ENCODE measurements at places on chromosomes 3 and 15.

- no peak for DNase-seq
Measured at GRCh38 chr15:33150971-33151370, 43.5 kb downstream of the FMN1 start.

GRCh38 chr15:74725845-74726773 lies 781 bp upstream of the CYP1A1 start:
- DNase-seq = no peak

DNA sequence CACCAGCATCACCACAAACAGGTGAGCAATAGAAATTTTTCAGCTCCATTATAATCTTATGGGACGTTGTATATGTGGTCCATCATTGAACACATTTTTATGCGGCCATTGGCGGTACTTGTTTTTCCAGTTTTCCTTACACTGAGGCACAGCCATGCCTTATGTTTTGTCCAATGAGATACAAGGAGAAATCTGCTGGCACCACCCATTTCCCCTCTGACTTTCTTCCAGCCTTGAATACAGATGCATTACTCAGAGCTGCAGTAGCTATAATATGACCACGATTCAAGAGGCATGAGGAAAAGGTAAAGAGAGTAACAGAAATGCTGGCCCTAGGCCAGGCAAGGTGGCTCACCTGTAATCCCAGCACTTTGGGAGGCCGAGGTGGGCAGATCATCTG lies 9.0 kb upstream of the PIK3R4 start:
- DNase-seq = no peak

DNA sequence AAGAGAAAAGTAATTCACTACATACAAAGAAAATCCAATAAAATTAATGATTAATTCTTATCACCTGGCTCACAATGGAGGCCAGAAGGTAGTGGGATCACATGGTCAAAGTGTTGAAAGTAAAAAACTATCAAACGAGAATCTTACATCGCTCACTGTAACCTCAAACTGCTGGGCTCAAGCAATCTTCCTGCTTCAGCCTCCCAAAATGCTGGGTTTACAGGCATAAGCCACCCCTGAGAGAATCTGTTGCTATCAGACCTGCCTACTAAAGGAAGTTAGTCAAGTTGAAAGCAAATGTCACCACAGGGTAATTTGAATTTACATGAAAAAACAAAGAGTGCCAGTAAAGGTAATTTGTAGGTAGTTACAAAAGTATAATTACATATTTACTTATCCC lies 103.3 kb downstream of the PCCB start:
- no peak for DNase-seq

- DNase-seq = no peak
Measured at GRCh38 chr3:143727391-143727790, 120.9 kb downstream of the SLC9A9 start.

DNA sequence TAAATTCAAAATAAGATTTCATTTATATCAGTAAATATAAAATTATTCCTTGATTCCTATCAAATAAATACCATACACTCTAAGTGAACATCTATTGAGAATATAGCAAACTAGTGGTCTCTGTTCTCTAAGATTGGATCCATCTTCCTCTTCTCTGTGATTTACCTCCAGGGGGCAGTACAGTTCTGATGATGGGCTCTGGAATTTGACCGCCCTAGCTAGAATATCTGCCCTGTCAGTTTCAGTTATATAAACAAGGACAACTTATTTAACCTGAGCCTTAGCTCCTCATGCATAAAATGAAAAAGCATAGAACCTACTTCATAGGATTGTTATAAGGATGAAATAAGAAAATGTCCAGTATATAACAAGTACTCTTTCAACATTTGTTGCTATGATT lies 171.1 kb upstream of the CCDC54 start:
- no peak for DNase-seq

DNA sequence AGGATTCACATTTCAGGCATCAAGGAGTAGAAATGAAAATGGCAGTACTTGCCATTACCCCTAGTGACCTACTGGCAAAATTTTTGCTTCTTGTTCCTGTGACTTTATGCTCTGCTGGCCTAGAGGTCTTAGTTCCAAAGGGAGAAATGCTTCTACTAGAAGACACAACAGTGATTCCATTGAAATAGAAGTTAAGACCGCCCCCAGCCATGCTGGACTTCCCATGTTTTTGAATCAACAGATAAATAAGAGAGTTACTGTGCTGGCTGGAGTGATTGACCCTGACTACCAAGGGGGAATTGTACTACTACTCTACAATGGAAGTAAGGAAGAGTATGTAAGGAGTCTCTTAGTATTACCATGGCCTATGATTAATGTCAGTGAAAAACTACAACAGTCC lies 196.2 kb upstream of the AZI2 start:
- DNase-seq = no peak

GRCh38 chr3:98553753-98554152 lies 22.0 kb downstream of the GPR15 start:
- no peak for DNase-seq

- DNase-seq = no peak
Measured at GRCh38 chr15:58629625-58630024, 119.9 kb downstream of the ADAM10 start.

GRCh38 chr3:167691366-167691765 lies 37.6 kb upstream of the WDR49 start:
- DNase-seq = no peak

- no peak for DNase-seq
Measured at GRCh38 chr3:48320996-48321395, 12.5 kb downstream of the SPINK8 start.

DNA sequence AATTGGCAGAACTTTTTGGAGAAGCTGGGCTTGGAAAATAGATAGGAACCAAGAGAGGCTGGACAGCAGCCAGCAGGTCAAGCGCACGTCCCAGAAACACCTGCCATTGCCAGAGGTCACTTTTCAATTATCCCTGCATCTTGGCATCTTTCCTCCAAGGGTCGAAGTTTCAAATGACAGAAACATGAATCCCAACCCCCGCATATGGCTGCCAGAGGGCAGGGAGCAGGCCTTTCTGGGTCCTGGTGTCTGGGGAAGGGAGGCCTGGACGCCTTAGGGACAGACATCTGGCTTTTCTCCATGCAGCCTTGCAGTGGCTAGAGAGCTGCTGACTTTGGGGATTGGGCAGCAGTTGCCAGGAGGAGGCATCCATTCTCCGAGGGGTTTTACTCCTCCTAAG lies 164.5 kb upstream of the TPM1 start:
- no peak for DNase-seq

DNA sequence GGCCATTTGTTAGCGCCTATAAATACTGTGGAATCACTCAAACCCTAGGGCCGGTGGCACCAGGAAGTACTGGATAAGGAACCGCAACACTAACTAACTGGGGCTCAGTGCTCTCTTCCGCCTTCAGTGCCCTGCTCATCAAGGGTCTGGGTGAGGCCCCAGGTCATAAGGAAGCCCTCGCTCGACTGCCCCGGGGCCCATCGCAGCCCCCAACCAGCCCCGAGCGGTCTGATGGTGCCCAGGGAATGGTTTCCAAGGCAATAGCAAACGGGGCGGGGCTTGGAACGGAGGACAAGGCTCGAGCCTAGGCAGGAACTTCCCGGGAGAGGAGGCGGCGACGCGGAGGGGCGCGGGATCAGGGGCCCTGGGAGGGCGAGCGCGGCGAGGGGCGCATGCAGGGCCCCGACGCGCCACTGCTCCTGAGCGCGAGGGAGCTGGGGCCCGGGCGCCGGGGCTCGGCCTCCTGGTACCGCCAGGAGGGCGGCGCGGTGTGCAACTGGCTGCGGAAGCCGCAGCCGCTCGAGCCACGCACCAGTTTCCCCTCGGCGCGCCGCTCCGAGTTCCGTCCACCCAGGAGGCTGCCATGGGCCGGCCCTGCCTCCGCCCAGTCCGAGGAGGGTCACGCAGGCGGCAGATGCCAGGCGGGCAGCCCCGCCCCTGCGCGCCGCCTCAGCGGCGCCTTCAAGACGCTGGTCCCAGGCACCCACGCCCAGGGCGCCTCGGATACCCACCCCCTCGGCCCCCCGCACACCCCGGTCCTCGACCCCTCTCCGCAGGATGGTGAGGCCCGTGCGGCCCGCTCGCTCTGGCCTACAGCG lies at the start of gene TTLL3:
Gene TTLL3 (plus strand): TSS at position 648 of the 818 bp plus-strand sequence. CDS start 400 bp downstream, outside the sequence.
- DNase-seq = peak; percentile 84

DNA sequence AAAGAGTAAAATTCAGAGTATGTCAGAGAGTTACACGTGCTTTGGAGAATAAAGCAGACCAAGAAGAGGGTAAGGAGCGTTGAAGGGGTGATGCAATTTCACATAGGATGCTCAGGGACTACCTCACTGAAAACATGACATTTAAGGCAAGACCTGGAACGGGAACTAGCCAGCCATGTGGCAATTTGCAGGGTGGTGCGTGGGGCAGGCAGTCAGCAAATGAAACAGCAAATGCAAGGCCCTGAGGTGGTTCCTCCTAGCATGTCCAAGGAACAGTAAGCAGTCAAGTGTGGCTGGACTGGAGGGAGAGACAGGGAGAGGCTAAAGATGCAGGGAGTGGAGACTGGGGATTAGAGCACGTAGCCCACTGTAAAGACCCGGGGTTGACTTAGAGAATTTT lies 146.1 kb upstream of the LPP start:
- peak; percentile 43 for DNase-seq

GRCh38 chr3:54212723-54213122 lies 90.4 kb downstream of the CACNA2D3 start:
- DNase-seq = no peak

DNA sequence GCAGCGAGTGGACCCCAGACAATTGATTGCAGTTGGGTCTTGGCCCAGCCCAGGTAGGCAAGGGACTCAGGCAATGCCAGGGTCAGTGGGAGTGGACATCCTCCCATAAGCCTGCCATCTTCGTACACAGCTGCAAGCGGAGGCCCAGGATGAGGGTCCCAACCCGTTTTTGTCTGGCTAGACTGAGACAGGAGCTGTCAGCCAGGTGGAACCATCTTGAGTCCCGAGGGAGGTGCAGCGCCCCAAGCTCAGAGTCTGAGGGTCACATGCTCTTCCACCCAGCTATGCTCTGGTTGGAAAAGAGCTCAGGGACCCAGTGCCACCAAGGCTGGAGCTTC lies 22.6 kb upstream of the IP6K2 start:
- no peak for DNase-seq

- peak; percentile 54 for DNase-seq
Measured at GRCh38 chr3:149638228-149639092, 19.4 kb downstream of the WWTR1 start.

DNA sequence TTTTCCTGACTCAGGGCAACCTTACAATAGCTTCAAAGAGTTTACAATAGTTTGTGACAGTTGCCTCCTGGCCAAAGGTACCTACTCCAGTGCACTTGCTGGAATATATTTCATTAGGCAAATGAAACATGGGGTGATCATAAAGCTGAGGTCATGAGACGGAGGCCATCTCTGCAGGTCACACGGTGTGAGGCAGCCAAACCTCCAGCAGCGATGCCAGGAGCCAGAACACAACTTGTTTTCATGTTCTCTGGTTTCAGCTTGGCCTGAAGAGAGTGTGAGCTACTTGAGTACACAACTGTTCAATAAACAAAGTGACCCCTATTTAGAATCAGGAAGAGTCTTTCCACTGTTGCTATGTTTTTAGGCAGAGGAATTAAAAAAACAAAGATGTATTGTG lies 42.7 kb upstream of the PYGO1 start:
- no peak for DNase-seq

- DNase-seq = no peak
Measured at GRCh38 chr3:185880600-185880999, 55.8 kb upstream of the IGF2BP2 start.

- DNase-seq = no peak
Measured at GRCh38 chr3:172525116-172525613, 1.9 kb upstream of the TNFSF10 start.

- no peak for DNase-seq
Measured at GRCh38 chr15:35975941-35976340, 430.0 kb upstream of the DPH6 start.

DNA sequence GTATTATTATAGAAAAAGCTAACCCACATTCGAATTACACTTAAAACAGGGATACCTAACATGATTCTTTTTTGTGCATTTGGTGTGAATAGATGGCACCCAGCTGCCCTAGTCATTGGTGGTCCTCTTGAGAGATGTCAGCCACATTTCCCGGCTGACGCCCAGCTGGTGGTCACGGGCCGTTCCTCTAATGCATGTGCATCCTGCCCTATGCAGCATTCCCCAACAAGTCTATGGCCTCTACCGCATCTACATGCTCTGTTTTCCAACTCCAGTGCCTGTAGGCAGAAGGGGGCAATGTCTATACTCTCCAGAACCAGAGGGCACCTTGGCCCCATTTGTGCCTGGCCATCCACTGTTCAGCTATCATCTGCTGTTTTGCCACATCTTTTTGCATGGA lies 78.6 kb upstream of the PRICKLE2 start:
- no peak for DNase-seq

GRCh38 chr15:31265090-31265870 lies 61.4 kb upstream of the KLF13 start:
- no peak for DNase-seq

- no peak for DNase-seq
Measured at GRCh38 chr3:70053293-70053692, 53.8 kb downstream of the SAMMSON start.

GRCh38 chr3:141360888-141361598 lies 7.3 kb upstream of the ZBTB38 start:
- no peak for DNase-seq

DNA sequence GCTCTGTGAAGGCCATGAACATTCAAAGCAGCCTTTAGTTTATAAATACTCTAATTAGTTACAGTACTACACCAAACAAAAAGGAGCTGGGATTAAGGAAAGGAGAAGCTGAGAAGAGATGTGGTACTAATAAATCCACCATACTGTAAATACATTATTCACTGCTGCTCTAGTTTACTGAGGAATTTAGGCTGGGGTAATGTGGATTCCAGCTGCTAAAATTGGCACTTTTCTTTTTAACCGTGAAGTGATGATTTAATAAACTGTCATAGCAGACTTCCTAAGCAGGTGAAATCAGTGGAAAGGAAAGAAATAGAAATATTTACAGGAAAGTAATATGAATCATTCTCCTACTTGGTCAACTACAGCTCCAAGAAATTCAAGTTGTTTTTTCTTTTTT lies 88.7 kb downstream of the TFG start:
- DNase-seq = no peak

DNA sequence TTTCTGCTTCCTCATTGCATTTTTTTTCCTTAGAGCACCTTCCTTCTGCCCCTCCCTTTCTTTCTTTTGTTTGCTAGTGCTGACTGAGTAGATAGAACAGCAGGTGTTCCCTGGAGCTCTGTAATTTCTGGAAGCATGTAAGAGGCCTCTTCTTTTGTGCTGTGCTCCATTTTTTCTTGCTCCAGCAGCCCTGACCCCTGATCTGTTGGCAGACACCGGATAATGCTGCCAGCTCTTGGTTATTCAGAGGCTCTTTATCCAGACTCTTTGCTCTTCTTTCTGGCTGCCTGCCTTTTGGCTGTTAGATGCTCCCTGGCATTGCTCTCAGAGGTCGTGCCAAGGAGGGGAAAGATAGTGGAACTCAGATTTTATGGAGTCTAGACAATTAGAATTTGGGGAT lies 104.4 kb upstream of the RBMS3 start:
- DNase-seq = no peak

- DNase-seq = peak; percentile 22
Measured at GRCh38 chr3:129690406-129690805, 83.9 kb upstream of the PLXND1 start.

All from femur (tissue), 1 donor.